Activated naive CD4-positive, alpha-beta T cell treated with anti-CD3 and anti-CD28 coated beads for 36 hours (primary cell): ENCODE measurements at places on chromosomes 7 and 10.

DNA sequence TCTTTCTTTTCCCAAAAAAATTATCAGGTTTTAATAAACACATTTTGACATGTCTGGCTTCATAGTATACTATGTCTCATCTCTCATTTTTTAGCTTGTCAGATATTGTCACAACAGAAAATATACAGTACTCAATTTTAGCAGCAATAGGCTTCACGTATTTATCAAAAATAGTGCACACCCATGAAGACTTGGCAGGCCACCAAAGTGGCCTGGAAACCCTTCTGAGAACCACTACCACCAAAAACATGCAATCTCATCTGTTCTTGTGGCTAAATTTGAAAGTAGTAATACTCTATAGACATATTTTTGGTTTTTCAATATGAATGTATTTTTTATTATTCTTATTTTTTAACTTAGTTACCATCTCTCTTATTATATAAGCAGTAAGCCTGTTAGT, 1094.5 kb upstream of the LRRN3 start:
- no peak for DNase-seq

DNA sequence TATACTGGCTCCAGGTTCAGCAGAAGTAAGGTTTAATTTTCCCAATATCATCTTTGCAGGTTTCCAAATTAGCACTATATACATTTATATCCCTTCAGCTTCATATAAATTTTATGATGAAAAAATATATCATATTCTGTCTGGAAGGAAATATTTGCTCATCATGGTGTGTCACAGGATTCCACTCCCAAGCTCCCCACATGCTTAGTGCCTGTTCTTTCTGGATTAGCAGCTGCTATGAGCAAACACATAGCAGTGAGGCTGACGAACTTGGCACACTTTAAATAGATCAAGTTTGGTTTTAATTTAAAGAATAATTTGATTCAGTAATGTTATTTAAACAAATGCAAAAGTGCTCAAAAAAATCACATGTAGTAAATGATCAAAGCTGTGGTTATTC, 251.9 kb downstream of the AGMO start:
- no peak for DNase-seq

- DNase-seq, result no peak
Measured at GRCh38 chr10:112813866-112814591, 136.0 kb upstream of the TCF7L2 start.

GRCh38 chr7:140592964-140593671, 47.5 kb downstream of the DENND2A start:
- DNase-seq, result no peak

GRCh38 chr10:106682175-106682574, 482.3 kb downstream of the SORCS1 start:
- DNase-seq, result no peak

- DNase-seq, result no peak
Measured at GRCh38 chr7:8434290-8435002, 1.0 kb downstream of the NXPH1 start.

DNA sequence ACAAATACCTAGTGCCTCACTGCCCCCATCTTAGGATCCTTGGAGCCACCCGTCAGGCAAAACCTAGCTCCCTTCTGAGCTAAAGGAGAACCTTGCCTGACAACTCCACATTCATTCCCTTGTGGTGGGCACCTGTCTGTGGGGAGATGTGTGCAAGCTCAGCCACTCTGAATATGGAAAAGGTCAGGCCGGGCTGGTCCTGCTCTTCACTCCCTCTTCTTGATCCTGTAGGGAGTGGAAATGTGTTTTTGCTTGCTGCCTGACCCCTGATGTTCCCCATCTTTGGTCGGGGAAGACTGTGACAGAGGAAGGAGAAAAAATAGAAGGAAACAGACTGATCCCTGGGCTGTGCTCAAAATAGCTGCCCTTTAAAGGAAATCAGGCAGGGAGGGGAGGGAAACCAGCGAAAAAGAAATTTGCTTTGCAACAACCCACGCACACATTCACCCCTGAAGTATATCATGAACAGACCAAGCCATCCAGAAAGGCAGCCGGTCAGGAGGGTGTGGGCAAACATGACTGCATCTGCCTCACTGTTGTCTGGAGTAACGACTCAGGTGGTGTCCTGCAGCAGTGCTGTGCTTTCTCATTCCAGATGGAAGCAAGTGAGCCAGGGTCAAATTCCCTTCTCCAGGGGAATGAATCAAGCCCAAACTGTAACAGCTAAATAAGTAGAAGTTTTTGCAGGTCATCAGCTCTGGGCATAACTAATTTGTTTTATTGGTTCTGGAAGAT, 74.0 kb downstream of the SCRN1 start:
- DNase-seq, result no peak

DNA sequence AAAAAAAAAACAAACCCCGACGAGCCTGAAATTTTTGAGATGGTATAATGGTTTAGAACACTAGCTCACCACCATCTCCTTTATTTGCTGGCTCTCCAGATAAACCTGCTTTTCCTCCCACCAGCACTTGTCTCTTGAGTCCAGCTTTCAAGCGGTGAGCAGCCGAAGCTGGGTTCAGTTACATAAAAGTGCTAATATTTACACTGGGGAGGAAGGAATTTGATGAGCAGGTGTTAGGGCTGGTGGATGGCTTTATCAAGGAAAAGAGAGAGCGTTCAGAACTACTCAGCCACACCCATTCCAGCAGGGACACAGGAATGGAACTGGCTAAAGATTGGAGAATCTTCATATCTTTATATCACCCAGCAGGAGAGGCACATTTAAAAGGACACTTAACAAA, 6.6 kb upstream of the CALML3 start:
- DNase-seq, result no peak

DNA sequence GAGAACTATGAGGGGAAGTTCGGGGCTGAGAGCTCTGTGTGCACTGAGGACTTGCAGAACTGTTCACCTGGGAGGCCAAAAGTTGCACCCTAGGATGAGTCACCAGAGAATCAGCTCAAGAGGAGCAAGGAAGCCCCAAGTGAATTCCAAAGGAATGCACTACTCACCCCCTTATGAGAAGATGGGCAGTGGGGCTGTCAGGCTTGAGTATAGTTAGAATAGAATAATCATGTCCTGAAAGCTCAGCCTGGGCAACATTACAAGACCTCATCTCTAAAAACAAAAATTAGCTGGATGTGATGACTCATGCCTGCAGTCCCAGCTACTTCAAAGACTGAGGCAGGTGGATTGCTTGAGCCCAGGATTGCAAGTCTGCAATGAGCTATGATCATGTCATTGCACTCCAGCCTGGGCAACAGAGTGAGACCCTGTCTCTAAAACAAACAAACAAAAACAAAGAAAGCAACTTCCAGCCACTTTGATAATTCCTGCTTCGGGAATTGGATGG, 30.0 kb downstream of the MAP3K8 start:
- no peak for DNase-seq

GRCh38 chr7:81074406-81074805, 155.6 kb upstream of the SEMA3C start:
- DNase-seq, result no peak

DNA sequence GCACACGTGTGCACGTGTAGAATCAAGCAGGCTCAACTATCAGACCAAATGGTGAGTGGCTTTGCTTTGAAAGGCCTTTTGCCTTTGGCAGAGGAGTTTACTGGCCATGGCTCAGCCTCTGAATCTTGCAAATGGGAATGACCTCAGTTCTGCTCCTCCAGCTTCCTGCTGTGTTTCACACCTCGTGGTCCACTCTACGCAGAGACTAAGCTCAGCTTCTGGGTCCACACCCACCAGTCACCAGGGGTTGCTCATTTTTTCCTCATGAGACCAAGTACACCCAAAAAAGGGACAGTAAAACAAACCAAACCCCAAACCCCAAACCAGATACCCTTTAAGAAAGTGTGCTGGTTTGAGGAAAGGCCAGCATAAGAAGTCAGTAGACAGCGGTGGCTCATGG, 236.4 kb downstream of the DNAJB6 start:
- DNase-seq, result no peak
